Left ventricle myocardium inferior (tissue), 1 donor: ENCODE measurements at places on chromosomes 2 and 18. TPM values are rescaled to one million over a fixed set of nuclear protein-coding genes. Genes with fewer than 3 reads are reported as not detected.
A peak's percentile ranks its signal among the peaks of the same experiment; 100 is the strongest.

GRCh38 chr2:150438654-150439053, 48.8 kb downstream of the RND3 start:
- no peak for DNase-seq

MYCN gene
- total RNA-seq, result 0.38 TPM

IL1RL2 gene
- total RNA-seq, result 0.30 TPM

DNA sequence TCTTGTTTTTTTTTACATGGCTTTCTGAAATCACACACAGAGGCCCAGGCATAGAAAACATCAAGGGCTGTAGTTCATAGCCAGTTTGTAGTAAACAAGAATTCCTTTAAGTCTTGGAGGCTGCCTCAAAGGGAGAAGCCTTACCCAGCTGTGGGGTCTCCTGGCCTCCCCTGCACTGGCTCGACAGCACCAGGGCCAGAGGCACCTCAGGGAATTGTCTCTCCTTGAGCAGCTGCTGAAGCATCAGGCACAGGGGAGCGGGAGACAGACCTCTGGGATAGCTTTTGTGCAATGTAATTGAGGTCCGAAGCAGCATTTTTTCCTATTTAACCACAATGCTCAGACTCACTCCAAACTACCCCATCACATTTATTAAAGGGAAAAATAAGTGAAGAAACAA, 209.1 kb downstream of the HRH4 start:
- DNase-seq, result no peak

SLC19A3 gene
- total RNA-seq, result 0.74 TPM

DNA sequence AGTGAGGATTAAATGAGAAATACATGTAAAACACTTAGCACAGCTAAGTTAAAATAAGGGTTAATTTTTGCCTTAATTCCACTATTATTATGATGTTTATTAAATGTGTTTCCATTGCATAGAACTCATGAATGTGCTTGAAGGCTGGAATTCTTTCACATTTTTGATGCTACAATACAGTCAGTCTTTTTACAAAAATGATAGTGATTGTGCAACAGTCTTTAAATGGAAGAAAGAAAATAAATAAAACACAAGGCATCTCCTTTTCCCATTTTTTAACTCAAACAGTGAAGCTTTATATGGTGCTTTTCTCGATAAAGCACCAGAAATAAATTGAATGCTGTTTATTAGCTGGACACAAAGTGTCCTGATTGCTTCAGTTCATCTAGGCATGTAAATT, 123.9 kb downstream of the MAP2 start:
- DNase-seq, result no peak

- no peak for DNase-seq
These were observed 3.1 kb downstream of the CCL20 start for GRCh38 chr2:227816507-227817294.

DNA sequence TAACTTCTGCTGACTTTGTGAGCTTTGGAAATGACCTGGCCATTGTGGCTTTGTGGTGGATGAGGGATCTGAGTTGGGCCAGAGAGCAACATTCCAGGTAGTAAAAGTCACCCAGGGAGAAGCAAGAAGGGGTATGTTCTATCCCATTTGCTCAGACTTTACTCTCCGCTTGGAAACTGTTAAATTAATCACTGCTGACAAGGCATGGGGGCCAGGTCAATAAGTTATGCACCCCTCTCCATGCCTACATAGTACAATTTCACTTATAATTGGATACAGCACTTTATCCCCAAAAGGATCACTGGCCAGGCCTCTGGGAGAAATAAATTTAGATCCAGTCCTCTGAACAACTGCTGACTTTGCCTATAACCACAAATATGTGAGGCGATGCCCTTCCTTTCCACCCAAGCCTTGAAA, 92.1 kb downstream of the RPRM start:
- DNase-seq, result no peak

GRCh38 chr2:235864733-235865515, 303.3 kb downstream of the GBX2 start:
- no peak for DNase-seq

MYOM1 gene
- total RNA-seq, result 667 TPM

- no peak for DNase-seq
These were observed 33.3 kb downstream of the PRKCE start for GRCh38 chr2:45684756-45685155.

GRCh38 chr2:86064006-86064405, 41.7 kb downstream of the POLR1A start:
- no peak for DNase-seq

DNA sequence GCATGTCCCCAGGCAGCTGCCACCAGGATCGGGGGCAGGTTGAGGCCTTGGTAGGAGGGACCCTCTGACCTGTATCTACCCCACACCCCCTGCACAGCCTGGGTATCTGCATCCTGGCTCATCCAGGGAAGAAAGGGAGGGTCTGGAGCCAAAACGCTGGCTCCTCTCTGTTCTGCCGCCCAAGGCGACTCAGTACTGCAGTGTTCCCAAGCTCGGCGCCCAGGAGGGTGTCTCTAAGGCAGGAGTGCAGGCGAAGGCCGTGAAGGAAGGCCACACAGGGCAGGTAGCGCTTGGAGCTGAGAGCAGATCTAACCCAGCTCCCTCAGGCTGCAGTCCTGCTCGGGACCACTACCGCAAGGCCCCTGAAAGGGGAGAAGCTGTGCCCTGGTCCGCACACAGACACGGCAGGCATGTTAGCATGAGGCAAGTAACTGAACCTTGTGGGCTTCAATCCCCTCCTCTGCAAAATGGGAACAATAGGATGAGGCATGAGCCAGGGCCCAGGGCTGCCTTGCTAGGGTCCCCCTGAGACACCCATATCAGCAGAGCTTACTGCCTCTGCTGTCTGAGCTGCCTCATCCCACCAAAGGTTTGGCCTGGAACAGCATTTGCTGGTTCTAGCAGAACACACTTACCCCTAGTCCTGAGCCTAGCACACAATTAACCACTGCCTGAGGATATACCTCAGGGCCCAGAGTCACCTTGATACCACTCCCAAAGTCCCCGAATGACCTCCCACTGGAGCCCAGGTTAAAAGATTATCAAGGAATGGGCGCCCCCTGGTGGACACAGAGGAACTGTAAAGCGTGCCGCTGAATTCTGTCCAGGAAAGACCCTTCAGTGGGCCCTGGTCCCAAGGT, 6.5 kb downstream of the PTMA start:
- peak; percentile 74 for DNase-seq

DNA sequence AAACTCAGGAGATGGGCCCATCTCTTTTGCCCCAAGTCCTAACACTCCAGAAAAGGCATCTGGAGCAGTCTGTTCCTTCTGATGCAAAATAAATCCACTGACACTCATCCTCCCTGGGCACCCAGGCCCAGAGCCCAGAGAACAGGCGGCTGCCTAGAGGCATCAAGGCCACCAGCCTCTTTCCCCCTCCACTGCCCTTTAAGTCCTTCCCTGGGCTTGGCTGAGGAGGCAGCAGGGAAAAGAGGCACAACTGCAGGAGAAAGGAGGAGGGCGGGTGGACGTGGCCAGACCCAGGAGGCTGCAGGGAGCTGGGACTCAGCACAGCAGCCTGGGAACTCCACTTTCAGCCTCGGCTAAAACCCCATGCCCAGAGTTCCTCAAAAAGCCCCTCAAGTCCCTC, 99.7 kb upstream of the ID2 start:
- no peak for DNase-seq
